COR-L47 (cell line): ENCODE measurements at places on chromosomes 13 and 19.
A peak's percentile ranks its signal among the peaks of the same experiment; 100 is the strongest.

DNA sequence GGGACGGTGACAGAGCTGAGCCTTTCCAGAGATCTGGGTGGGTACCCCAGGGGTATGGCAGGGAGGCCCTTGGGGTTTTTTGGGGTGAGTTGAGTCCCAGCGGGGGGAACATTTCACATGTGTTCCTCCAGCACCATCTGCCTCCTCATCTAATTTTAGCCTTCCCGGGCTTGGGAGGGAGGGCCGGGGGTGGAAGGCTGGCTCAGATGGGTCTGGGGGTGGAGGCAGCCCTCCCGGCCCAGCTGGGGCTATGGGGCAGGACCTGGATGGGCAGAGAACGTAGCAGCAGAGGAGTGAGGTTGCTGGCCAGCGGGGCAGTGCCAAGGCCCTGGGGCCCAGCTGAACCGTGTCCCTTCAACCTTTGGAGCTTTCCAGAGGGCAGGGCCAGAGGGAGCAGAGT, 23.5 kb downstream of the ADGRL1 start:
- DNase-seq: no peak

DNA sequence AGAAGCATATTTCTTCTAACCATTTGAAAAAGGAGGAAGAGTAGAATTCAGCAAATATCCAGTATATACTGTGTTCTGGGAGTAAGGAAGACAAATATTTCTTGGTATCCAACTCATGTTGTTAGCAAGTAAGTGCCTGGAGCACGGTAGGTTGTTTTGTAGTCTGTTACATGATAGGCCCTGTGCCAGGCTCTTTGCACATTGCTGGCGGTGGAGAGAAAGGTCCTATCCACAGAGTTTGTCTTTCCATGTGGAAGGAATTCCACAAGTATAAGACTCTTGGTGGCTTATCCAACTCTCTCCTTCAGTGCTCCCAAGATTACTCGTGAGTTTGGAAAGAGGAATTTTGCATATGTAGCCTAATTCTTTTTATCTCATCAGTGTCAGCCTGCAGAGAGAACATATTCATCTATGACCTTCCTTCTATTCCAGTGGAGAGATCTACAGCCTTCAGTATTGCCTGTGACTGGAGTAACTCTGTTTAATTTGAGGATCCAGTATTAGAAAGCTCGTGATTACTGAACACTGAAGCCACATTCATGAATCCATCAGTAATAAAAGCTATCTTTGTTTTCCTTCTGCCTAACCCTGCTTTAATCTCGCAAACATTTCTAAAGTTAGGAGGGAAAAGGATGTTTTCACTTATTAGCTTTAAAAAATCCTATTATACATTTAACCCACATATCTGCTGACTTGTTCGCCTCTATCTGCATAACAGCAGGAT, 183.9 kb upstream of the CSNK1A1L start:
- DNase-seq: no peak

- DNase-seq: no peak
Measured at GRCh38 chr13:57996717-57997116, 365.2 kb downstream of the PCDH17 start.

DNA sequence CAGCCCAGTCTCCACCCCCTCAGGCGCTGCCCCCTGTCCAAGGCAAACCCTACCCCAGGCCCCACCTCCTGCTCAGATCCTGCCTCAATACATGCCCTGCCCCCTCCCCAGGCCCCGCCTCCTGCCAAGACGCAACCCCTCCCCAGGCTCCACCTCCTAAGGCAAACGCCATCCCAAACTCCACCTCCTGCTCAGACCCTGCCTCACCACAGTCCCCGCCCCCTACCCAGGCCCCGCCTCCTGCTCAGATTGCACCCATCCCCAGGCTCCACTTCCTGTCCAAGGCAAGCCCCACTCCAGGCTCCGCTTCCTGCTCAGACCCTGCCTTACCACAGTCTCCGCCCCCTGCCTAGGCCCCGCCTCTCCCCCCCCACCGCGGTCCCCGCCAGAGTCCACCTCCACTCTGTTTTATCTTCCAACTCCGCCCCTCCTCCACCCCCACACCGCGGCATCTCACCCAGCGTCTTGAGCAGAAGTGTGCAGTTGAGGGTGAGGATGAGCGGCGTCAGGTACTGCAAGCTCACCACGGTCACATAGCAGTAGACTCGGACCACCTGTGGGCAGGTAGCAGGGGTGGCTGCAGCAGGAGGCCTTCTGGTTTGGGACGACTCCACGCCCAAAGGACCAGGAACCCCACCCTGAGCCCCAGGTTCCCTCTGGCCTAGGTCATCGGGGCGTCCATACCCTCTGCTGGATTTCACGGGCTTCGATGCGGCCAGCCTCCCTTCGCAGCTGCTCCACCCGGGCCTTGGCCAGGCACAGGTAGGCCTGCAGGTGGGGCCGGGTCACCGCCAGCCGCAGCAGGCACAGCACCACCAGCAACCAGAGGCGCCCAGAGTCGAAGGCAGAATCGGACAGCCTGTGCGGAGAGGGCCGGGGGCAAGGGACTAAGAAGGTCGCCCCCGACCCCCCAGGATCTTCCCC, 17.7 kb downstream of the TMEM161A start:
- no peak for DNase-seq

DNA sequence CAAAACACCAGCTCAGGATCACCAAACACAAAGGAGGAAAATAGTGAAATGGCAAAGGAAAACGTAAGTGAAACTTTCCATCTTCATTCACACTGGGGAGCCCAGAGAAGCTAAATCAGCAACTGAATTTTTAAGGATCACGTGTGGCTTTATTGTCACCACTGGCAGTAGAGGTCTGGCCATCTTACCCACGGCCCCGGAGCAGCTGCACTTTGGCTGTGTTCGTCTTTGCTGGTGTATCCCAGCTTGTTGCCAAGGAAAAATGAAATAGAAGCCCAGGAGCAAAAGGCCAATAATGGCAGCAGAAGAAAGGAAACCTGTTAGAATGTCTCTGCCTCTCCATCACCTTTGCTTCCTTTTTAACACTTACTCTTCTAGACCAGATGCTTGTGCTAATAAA, 274.7 kb downstream of the FOXO1 start:
- no peak for DNase-seq

- no peak for DNase-seq
Measured at GRCh38 chr13:44382635-44383145, 9.1 kb downstream of the SERP2 start.

- DNase-seq: no peak
Measured at GRCh38 chr13:50422181-50423148, 407.2 kb downstream of the KCNRG start.

DNA sequence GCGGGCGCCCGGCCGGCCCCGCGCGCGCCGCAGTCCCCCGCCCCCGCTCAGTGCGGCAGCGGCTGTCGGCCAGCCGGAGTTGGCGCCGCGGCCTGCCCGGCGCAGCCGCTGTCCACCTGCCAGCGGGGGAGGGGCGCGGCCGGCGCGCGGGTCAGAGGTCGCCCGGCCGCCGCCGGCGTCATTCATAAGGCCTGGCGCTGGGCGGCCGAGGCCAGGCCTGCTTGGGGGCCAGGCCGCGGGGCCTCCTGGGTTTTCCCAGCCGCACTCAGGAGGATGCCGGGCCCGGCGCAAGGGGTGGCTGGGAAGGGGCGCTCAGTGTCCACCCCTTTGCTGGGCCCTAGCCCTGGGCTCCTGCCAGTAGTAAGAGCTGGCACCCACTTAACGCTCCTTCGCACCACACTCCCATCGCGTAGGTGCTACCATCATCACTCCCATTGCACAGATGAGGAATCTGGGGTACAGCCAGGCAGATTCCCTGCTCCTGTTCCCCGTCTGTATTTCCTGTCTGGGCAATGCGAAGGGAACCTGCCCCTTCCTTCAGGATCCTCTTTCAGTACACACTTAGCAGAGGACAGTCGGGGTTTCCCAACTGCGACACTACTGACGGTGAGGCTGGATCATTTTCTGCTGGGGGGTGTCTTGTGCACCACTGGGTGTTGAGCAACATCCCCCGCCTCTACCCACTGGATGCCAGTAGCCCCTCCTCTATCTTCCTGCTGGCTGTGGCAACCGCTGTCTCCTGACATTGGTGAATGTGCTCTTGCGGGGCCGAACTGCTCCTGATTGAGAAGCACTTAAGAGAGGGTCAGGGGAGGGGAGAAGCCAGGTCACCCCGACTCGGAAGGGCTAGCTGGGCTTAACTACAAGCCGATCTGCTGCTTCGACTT, 846 bp upstream of the PRKACA start:
- DNase-seq: no peak

DNA sequence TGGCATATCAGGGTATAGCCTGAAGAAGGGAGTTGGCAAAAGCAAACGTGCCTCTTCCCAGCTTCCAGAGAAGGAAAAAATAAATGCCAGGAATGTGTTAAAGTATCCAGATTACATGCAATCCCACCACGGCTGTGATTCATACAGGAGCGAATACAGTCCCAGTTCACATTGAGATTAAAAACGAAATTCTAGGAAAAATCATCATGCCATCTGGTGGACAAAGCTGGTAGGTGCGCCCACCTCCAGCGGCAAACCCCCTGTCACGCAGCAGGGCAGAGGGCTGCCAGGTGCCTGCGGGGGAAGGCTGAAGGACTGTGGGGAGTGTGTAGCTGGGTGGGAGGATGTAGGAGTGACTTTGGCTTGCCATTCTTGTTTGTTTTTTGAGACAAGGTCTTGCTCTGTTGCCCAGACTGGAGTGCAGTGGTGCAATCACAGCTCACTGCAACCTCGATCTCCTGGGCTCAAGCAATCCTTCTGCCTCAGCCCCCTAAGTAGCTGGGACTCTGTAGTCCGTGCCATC, 6.4 kb upstream of the DMWD start:
- peak; percentile 51 for DNase-seq

DNA sequence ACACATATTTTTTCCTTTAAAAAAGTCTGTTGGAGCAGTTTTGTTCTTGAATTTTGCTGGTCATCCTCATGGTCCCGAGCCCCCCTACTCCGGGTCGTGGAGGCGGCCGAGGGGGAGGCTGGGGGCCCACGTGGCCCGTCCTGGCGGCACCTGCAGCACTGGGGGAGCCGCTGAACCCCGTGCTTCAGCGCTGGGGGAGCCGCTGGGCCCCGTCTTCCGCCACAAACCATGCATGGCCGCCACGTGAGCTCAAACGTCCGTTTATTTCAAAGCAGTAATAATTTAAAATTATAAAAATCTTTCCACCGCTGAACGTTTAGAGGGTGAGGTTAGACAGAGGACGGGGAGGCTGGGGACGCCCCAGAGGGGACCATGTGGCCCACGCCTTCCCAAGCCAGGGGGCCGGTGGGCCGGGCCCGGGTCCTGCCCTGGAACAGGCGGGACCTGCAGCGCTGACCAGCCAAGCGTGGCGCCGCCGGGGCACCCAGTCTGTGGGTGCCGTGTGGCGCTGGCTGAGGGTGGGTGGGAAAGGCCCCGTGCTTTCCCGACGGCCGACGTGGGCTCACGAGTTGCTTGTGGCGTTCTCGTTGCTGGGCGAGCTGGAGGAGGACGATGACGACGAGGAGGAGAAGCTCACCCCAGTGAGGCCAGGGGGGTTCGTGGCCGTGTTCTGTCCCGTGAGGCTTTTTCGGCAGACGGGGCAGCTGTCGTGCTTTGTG, 8.0 kb downstream of the FGF22 start:
- no peak for DNase-seq

DNA sequence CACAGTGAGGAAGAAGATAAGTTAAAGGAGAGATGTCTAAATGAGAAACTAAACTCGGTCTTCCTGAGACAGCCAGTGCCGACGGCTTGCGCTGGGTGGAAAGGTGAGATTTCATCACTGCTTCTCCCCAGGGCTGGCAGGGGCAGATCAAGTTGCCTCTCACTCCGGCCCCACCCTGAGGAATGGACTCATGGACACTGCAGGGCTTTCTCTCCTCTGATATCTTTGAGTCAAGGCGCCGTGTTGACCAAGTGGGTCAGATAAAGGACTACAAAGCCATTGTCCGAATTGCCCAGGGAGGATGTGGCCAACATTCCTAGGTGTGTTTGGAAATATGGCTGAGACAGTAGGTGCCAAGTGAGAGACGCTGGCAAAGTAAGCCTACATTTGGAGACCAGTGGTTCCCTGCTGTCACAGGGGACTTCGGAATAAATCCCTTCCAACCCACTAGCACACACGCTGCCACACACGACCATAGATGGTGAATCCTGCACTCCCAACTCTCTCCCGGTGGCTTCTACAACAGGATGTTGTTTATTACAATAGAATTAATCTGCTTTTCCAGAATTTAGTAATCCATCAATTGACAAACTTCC, 156.5 kb upstream of the TSC22D1 start:
- no peak for DNase-seq

DNA sequence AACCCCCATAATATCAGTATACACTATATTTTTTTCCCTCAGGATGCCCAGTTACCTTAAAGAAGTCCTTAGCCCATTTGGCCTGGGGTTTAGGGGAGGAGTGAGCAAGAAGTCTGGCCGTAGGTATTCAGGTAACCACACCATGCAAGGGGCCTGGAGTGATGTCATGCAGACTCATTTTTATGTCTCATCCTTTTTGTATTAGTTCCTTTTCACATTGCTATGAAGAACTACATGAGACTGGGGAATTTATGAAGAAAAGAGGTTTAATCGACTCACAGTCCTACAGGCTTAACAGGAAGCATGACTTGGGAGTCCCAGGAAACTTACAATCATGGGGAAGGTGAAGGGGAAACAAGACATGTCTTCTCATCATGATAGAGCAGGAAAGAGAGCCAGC, 12.2 kb downstream of the TPP2 start:
- no peak for DNase-seq

- no peak for DNase-seq
Measured at GRCh38 chr19:38734426-38735256, 9.6 kb downstream of the CAPN12 start.

DNA sequence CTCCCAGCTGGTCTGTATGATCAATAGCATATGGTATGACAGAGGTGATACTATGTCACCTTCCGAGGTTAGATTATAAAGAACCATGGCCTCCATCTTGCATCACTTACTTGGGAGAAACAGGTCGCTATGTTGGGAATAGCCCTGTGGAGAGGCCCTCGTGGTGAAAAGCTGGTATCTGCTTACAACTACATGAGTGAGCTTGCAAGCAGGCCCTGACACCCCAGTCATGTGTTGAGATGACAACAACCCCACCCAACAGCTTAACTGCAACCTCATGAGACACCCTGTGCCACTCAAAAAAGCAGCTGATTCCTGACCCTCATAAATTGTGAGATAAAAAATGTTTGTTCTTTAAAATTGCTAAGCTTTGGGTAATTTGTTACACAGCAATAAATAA, 18.8 kb downstream of the MTRF1 start:
- DNase-seq: no peak

DNA sequence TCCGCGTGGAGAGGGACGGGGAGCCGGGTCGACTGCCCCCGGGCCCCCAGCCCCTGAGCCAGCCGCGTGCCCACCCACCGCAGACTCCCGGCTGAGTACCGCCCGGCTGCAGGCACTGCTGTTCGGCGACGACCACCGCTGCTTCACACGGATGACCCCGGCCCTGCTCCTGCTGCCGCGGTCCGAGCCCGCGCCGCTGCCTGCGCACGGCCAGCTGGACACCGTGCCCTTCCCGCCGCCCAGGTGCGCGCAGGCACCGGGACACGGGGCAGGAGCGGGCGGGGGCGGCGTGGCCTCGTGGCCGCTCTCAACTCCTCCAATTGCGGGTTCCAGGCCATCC, 1.6 kb downstream of the AMH start:
- no peak for DNase-seq

DNA sequence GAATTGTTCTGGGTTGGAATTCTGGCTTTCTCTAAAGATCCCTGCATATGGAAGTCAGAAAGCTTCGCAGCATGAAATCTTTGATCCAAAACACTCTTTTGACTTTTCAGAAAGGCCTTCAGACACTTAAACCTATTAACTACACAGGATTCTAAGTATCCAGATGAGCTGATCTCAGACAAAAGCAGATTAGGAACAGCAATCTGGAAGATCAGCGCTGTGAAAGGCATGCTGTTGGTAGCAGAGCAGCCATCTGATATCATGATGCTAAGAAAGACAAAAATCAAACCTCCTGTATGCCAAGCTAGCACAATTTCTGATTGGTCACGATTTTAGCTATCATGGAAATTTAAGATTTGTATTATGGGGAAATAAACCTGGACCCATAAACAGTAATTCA, 589.9 kb downstream of the GPC5 start:
- DNase-seq: no peak
